ENCODE measurements at places on chromosomes 2 and 18.

GRCh38 chr2:46187112-46187618, 110.0 kb upstream of the EPAS1 start:
- no peak for DNase-seq

- peak; percentile 65 for DNase-seq
Measured at GRCh38 chr2:47945046-47945781, 38.9 kb upstream of the FBXO11 start.

- no peak for DNase-seq
Measured at GRCh38 chr2:36406296-36406695, 50.7 kb downstream of the CRIM1 start.

DNA sequence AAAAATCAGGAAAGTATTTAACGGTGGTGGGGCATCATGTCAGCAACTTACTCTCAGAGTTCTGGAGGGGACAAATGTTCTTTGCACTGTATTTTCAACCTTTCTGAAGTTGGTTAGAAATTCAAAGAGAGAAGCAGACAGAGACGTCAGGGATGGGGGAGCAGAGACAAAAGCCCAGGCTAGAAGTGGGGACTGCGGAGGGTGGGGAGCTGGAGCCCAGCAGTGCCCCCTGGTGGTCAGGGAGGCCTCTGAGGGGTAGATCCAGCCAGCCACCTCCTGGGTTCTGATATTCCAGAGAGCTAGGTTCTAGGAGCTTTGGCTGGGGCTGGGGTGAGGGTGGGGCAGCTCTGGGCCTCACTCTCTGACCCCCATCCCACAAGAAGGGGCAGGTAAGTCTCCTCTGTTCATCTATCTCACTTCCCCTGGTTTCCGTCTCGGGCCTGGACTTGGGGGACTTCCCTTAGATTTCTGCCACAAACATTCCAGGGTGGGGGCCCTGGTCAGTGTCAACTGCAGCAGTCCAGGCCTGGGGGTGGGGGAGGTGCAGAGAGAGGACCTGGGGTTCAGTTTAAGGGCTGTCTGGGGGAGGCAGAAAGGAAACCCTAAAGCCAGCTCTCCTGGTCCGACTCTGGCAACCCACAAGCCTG, 8.9 kb downstream of the TNS1 start:
- no peak for DNase-seq

GRCh38 chr2:188518381-188518780, 226.7 kb downstream of the GULP1 start:
- DNase-seq = no peak

DNA sequence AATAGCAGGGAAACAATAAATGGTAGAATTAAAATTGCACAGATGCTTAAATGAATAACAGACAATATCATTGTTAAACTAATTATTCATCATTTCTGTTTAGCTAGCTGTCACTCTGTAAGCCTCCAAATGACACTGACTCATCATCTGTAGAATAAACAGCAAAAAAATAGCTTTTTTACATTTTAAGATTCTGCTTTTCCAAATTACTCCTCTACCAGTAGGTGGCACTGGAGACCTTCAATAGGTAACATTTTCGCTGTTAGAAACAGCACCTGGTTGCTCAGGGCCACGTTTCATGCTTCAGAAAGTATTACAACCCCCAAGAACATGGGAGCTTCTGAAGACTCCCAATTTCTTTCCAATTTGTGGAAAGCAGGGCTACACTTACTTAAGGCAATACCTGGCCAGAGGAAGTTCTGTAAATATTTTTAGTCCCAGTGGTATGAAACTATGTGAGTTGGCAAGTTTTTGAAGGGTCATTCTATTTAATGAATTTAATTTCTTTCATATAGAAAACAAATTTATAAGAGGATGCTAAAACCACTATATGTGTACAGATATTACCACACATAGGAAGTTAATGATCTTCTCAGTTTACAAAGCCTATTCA, 45.4 kb downstream of the TTN start:
- peak; percentile 53 for DNase-seq
